ENCODE measurements at places on chromosomes 4 and X.

GRCh38 chr4:174016251-174016650 lies 267.2 kb downstream of the FBXO8 start:
- no peak for DNase-seq

DNA sequence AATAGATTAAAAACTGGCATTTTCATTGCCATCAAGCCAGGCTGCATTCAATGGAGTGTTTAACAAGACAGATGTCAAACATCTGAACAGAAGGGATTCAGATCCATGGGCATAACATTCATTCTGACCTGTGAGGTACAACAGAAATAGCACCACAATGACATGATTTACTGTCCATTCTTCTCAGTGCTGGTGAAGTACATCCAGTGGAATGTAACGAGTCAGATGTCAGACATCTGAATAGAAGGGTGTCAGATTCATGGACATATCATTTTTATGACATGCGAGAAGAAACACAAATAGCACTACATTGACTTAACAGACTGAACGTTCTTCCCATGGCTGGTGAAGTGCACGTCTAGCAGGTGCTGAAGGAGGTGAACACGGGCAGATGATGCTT lies 186.4 kb downstream of the PPP4R3C start:
- DNase-seq: no peak

DNA sequence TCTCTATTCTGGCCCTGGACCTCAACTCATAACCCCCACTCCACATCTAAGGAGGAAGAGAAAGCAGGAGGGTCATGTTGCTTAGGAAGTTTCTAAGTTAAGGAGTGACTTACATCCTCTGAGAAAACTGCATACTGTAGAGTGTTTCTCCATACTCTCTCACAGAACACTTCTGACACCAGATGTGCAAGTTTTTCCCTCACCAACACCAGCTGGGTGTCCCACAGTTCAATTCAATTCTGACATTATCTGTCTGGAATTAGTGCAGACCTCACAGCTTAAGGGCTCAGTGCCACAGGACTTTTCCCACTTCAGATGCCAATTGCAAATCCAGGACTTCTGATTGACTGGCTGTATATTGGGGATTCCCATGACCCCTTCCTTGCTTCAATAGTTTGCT lies 89.0 kb upstream of the SFRP2 start:
- no peak for DNase-seq

GRCh38 chr4:177339477-177340374 lies 30.1 kb downstream of the NEIL3 start:
- no peak for DNase-seq

- no peak for DNase-seq
Measured at GRCh38 chrX:38150993-38151392, 69.7 kb downstream of the SRPX start.

- no peak for DNase-seq
Measured at GRCh38 chrX:120726294-120726693, 96.4 kb upstream of the C1GALT1C1 start.

DNA sequence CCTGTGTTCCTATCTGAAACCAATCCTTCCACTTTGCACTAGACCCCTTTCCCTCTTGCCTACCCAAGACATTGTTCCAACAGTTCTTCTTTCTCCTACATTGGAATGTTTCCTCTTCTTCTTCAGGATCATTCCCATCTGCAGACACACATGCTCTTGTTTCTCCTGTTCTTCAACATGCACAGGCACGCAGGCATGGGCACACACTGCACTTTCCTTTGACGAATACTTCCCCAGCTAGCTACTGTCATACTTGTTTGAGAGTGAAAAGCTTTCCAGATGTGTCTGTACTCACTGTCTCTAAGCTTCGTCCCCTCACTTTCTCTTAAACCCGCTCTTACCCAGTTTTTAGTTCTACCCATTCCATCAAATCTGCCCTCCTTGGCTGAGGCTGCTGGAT lies 31.8 kb upstream of the ERVMER34-1 start:
- no peak for DNase-seq

- no peak for DNase-seq
Measured at GRCh38 chr4:153409924-153410501, 56.1 kb upstream of the TMEM131L start.

DNA sequence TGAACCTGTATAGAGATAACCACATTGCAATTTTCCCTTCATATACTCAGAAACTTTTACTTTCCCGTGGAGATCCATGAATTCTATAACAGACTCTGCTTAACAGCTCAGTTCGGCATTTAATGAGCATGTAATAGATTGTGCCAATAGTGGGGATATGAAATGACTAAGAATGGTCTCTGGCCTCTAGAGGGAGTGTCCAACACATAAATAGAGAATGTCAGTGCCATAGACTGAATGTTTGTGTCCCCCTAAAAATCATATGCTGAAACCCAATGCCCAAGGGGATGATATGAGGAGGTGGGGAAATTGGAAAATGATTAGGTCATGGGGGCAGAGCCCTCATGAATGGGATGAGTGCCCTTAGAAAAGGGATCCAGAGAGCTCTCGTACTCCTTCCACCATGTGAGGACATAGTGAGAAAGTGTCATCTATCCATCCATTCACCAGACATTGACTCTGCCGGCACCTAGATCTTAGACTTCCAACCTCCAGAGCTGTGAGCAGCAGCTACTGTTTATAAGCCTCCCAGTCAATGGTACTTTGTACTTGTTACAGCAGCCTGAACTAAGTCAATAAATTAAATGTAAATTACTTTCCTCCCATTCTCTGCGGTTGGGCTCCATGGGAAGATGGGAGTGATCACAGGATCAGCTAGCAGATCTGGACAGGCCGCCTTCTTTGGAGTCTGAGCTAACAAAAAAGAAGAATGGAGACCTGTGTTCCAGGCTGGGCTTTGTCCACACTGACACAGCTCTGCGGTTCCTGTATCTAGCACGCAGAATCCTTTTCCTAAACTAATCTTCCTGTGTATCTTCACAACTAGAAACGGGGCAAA lies 28.1 kb upstream of the HPSE start:
- DNase-seq: no peak

DNA sequence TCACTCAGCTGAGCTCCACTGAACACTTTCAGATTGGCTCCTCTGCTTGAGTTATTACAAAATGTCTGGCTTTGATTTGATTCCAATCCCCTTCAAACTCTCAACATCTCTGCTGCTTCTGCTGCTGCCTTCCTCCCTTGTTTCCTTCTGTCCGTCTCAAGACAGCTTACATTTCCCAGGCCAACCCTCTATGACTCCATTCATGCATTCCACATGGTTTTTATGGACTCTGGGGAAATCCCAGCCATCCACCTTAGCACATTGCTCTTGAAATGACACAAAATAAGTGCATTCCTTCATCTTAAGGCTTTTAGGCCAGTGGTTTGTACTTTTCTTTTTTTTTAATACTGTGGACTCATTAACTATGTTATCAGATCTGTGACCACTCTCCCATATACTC lies 68.5 kb upstream of the TMEM164 start:
- no peak for DNase-seq

GRCh38 chrX:7996414-7996813 lies 69.2 kb upstream of the PNPLA4 start:
- DNase-seq: no peak

DNA sequence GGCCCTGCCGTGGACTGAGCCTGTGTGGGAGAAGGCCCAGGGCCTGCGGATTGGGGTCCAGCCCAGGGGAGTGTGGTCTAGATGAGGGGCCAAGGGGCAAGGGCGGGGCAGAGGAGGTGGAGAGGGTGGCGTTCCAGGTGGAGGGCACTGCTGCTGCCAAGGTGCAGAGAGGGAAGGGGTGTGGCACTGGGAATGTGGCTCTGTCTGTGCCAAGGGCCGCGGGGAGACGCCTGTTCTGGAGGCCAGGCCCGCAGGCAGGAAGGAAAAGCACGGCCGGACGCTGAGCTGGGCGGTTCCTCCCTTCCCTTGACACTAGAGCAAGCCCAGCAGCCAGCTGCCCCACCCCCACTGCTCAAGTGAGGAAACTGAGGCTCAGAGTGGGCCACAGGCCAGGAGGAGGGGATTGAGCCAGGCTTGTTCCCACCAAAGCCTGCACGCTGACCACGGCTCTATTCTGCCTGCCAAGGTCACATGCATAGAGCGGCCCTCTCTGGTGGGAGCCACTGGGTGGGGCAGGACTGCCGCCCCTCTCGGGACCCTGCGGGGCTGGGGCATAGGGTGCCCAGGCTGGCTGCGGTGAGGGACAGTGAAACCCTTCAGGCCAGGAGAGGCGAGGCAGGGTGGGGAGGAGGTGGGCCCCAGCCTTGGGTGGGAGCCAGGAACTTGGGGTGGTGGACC lies 13.0 kb downstream of the SH3BP2 start:
- DNase-seq: no peak

GRCh38 chrX:15128861-15129260 lies 141.0 kb downstream of the ASB9 start:
- DNase-seq: no peak

DNA sequence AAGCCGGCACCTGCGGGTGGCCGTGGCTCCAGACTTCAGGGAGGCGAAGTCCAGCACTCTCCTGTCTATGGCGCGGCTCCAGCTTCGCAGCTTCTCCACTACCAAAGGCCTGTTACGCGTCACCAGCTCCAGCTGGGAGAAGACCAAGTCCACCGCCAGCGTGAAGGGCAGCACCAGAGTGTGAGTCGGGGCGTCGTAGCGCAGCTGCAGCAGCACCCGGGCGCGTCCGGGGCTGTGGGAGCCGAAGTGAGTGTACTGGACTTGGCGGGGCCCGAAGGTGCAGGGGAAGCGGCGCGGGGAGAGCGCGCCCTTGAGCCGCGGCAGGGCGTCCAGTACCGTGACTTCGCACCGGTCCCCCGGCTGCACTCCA lies 444 bp downstream of the FREM3 start:
- no peak for DNase-seq

DNA sequence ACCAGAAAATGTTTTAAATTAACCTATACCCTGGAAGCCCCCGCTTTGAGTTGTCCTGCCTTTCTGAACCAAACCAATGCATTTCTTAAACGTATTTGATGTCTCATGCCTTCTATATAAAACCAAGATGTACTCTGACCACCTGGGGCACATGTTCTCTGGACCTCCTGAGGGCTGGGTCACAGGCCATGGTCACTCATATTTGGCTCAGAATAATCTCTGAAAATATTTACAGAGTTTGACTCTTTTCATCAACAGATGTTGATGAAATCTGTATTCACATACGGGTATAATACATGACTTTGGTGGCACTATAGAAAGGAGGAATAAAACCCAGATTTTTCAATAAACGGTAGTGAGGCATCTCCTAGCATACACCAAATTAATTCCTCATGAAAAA lies 55.7 kb downstream of the STAP1 start:
- DNase-seq: no peak

DNA sequence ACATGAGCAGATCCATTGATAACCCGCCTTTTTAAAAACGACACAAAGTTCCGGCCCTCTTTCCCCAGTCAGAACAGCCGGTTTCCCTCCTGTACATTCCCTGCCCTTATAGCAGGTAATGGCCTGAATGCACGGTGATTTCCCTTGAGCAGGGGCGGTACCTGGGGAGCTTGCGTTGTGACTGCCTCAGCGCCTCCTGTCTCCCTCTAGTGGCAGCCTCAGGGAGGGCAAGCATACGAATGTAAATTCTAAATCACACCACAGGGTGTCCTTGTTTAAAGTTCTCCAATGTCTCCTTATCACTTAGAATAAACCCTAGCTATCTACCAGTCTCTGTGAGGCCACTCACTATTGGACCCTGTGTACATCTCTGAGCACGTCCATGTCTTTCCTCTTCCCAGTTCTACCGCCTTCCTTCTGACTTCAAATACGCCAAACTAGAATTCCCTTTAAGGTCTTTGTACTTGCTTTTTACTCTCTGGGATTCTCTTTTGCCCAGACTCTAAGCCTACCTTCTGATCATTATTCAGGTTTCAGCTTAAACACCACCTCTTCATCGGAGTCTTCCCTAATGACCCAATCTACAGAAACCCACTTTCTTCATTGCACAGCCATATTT lies 18.4 kb upstream of the LDB2 start:
- peak; percentile 40 for DNase-seq
